ENCODE measurements at places on chromosomes 2 and 18.

- DNase-seq = peak; percentile 5
Observed at GRCh38 chr2:204885747-204886146, 340.5 kb downstream of the PARD3B start.

GRCh38 chr2:110157153-110157793 lies 41.7 kb upstream of the MALL start:
- DNase-seq = peak; percentile 86

DNA sequence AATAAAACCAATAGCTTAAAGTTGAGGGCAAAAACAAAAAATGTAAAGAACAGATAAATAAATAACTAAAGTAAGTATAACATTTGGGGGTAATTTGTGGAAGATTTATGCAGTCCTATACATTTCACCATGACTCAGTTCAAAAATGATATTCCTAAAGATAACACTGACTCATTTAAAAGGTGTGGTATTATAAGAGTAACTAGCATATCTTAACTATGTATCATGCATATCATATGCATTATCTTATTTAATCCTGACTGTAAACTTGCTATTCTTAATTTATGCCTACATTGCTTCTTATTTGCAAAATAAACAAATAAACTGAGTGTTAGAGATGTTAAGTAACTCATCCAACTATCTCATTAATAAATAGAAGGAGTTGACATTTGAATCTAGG lies 726.5 kb upstream of the PKDCC start:
- DNase-seq = no peak

- DNase-seq = peak; percentile 96
Observed at GRCh38 chr2:63841254-63842022, at the start of gene UGP2. Gene UGP2 (plus strand): TSS chr2:63841896. CDS start chr2:63842186, 290 bp downstream.

GRCh38 chr2:231673348-231673770 lies 35.0 kb upstream of the PTMA start:
- DNase-seq = peak; percentile 41

GRCh38 chr2:98487806-98488189 lies 43.1 kb downstream of the INPP4A start:
- peak; percentile 40 for DNase-seq

- DNase-seq = peak; percentile 66
Observed at GRCh38 chr2:44970846-44971450, 29.4 kb downstream of the SIX3 start.

DNA sequence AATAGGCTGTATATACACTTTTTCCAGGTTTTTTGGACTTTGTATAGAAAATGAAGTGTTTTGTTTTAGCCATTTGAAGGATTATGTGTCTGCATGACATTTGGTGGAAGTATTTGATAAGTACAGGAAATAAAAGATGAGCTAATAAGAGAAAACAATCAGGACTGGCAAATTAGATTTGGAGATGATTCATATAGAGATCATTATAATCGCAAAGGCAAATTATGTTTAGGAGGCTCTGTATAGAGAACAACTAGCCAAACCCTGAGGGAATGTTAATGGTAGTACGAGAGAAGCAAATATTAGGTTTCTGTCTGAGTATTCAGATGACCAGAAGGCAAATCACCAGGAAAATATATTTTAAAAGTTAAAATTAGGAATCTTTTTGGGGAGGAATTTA lies 41.7 kb downstream of the PLCL1 start:
- DNase-seq = no peak

GRCh38 chr2:190425221-190425866 lies 17.2 kb downstream of the MFSD6 start:
- DNase-seq = no peak

GRCh38 chr2:212424082-212424481 lies 114.5 kb downstream of the ERBB4 start:
- peak; percentile 20 for DNase-seq

DNA sequence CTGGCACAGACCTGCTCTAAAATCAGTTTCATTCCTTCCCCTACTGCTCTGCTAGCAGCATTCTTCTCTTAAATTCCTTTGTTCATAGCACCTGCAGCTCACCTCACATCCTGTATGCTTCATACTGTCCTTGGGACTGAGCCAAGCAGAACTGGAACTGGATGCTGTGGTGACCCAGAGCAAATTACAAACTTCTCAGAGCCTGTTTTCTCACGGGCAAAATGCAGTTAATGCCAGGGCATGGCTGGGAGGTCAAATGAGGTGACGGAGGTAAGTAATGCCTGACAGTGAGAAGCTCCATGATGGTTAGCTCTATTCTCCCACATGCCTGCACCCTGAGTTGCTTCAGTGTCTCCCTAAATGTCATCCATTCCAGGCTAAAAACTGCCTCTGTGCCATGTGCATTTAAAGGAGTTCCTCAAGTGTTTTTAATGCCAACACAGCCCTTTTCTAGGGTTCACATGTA lies 29.7 kb downstream of the C2orf42 start:
- peak; percentile 14 for DNase-seq

GRCh38 chr2:78681386-78681785 lies 344.1 kb upstream of the REG3G start:
- DNase-seq = no peak

DNA sequence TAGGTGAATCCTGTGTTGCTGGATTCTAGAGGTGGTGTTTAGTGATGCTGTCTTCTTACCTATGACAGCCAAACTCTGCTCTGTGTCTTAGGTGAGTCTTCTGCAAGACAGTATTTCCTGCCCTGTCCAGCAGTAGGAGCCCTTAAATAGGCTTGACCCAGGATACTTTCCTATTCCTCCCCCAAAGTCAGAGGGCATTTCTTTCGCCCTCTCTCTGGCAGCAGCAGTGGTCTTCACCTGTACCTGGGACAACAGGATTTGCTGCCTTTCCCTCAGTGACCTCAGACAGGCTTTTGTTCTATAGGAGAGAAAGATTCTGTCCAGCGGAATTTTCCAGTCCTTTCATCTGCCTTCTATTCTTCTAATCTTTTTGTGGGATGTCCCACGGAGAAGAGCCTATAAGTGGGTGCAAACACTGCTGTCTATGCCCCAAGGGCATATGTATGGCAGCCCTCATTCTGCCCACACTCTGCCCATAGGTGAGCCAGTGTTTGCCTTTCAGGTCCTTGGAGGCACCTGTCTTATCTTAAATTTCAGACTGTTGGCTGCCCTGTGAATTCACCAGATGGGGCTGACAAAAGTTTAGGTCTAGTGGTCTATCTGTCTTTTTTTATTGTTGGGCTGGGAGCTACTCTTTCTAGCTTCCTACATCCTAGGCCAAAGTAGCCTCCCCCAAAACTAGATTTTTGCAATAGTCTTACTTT lies 177.3 kb upstream of the SPOPL start:
- no peak for DNase-seq

DNA sequence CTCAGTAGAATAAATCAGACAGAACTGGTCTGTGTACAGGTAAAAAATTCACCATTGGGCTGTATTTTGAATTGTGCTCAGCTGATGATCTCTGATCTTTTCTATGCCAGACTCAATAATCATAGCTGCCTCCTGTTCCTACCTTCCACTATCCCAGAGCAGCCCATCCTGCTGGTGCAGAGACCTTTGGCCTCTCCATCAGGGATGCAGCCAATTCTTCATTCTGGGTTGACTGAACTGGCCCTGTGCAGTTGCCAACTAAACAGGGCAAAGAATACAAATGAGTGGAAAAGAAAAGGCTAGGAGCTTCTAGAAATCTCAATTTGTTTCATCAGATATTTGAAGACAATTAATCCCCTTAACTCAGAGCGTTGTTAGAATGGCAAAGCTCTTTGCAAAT lies 1781.3 kb upstream of the CELF4 start:
- DNase-seq = no peak

DNA sequence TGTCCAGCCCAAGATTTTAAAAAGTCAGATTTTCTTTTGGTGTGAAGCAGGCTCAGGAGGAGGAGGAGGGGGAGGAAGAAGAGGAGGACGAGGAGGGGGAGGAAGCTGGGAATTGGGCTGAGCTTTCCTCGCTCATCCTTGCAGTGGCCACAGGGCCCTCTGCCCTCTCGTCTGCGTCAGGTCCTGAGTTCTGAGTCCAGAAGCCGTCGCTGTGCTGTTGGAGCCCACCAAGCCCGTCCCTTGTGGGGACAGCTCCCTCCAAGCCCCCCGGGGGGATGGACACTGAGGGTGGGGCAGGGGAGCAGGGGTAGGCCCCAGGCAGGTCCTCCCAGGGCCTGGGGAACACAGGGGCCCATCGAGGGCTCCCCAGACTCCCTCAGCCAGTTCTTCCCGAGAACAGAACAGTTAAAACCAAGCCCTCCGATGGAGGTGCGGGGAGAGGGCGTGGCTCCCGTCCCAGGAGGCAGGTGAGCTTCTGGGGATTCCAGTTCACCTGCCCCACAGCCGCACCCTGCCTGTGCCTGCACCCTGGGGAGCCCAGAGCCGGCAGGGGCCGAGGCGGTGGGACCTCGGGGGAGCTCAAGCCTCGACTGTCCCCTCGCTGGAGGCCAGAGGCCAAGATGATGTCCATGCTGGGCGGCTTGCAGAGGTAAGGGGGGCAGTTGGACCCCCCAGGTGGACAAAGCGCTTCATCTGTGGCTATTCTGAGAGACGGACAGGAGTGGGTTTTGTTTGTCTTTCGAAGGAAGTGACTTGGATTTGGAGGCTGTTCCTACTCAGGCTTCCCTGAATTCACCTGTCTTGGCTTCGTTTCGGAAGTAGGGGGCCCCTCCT lies at the start of gene GAL3ST2:
GAL3ST2 (plus strand) TSS at position 487 of the 834 bp plus-strand sequence; CDS start at position 621, 134 bp downstream.
- DNase-seq = no peak

All from cardiac fibroblast (primary cell).